Stimulated activated naive CD8-positive, alpha-beta T cell treated with anti-CD3 and anti-CD28 coated beads, Interleukin-15, Interleukin-2, amounts not matched to agents 100 U/mL and 50 U/mL, for 24 hours (primary cell): ENCODE measurements at places on chromosomes 2 and 18.

DNA sequence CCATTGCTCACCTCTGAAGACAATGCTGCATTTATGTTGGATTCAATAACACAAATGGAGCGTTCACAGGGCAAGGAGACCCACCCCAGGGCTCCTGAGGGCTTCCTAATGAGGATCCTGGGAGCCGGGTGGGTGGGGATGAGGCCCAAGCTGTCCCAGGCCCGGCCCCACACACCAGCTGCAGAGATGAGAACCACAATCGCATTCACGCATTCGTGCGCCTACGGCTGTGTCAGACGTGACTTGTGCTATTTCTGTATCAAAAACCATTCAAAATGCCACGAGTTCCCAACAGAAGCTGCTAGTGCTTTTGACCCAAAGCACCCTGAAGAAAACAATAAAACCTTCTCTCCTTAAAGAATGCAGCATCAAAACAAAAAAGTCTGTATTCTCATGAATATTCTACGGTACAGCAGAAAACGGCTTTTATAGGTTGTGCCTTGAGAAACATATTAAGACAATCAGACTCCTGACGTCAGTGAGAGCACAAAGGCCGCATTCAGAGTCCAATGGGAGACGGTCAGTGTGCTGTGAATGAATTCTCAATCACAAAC is 205.4 kb downstream of the HDAC4 start:
- DNase-seq, result no peak

- no peak for DNase-seq
Observed at GRCh38 chr18:44568342-44568741, 112.3 kb upstream of the SETBP1 start.

GRCh38 chr18:1012775-1013174 is 108.1 kb downstream of the ADCYAP1 start:
- no peak for DNase-seq

- no peak for DNase-seq
Observed at GRCh38 chr18:44568986-44569385, 111.7 kb upstream of the SETBP1 start.

DNA sequence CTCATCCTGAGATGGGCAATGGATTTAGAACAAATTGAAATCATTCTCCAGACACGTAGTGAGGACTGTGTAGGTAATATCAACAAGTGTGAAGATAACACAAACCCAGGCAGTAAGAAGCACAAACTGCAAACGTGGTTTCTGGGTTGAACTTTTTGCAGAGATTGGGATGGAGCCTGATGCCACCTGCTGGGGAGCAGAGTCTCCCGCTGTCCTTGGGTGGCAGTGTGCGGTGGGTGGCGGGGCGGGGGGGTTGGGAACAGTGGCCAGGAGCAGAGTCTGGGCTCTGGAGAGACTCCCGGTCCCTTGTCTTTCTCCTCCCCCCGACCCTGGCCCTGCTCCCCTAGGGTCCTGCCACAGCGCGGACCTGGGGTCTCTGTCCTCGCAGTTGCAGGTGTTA is 19.5 kb downstream of the TRAF3IP1 start:
- DNase-seq, result no peak

DNA sequence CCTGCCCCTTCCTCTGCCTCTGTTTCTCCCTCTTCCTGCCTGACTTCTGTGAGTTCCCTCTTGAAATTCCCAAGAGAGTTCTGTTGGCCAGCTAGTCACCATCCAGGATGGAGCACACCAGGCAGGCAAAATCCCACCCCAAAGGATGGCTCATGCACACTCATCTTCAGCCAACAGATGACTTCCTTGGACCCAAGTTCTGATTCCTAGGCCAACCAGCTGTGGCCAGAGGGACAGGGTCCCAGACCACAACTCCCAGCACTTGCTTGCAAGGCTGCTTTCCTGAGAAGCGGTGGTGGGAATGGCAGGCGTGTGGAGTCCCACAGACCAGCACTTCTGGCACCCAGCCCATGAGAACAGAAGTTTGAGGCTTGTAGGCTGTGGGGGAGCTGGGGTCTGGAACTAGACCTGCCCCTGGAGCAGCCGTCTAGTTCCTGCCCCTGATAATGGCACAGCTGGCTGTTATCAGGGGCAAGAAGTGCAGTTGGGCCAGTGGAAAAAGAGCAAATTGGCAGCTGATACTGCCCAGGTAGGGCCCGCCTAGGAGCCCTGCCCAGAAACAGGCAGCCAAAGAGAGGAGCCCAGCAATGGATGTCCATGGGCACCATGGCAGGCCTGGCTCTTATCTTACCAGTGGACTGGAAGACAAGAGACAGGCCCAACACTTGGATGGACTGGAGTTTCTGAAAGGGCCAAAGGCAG is 56.7 kb downstream of the CYP26B1 start:
- DNase-seq, result no peak

- DNase-seq, result no peak
Observed at GRCh38 chr18:78144669-78145068, 834.9 kb upstream of the SALL3 start.
